Suprapubic skin (tissue), 4 donors: ENCODE measurements at places on chromosomes 2 and 18.
A peak's percentile ranks its signal among the peaks of the same experiment; 100 is the strongest.

DNA sequence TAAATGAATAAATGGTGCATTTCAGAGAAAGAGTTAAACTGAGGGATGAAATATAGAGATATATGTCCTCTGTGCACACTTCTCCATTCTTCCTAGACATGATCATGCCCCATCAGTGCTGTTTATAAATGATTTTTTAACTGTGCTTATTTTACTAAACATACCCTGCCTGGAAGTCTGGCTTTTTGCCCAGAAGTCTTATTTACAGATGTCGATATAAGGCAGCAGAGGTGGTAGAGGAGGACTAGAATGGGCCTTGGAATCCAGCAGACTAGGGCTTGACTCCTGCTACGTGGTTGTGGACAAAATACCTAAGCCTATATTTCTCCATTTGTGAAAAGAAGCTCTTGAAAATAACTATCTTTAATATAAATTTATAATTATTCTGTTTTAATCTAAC lies 355.5 kb downstream of the RAD51AP2 start:
- DNase-seq: no peak

DNA sequence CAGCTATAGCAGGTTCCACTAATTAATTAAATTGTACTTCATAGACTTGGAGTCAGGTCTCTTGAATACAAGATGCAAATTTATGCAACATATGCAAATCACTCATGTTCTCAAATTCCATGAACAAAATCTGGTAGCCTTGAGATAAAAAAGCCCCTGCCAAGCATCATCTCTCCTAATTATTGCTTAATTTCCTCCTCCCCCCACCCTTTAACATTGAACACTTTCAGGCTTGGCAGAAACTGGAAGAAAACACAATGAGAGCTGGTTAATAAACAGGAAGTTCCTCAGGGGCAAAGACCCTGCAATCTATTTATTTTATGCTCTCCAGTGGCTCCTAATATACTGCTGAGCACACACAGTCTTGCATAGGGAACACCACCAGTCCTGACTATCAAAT lies 35.6 kb upstream of the ACVR1 start:
- DNase-seq: no peak

- DNase-seq: no peak
Measured at GRCh38 chr2:132667706-132668105, 2.3 kb downstream of the LYPD1 start.

GRCh38 chr2:234286118-234286598 lies 210.7 kb downstream of the ARL4C start:
- no peak for DNase-seq

DNA sequence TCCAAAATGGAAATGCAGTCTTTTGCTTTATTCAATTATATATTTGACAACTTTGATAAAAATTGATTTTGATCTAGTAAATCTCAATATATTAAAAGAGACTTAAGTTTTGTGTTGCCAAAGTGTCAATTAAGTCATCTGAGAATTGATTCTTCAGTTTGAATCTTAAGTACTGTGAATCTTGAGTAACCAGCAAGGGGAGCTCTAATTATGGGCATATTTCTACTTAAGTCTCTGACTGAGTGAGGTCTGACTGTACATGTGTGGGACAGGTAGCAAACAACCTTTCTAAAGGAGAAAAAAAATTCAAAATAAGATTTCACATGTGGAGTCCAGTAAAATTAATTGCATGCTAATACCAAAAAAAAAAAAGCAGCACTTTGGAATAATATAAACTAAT lies 503.7 kb upstream of the SLC8A1 start:
- no peak for DNase-seq

- no peak for DNase-seq
Measured at GRCh38 chr2:135150725-135151124, 98.6 kb downstream of the RAB3GAP1 start.

GRCh38 chr2:25009954-25010353 lies 31.9 kb upstream of the EFR3B start:
- no peak for DNase-seq

- no peak for DNase-seq
Measured at GRCh38 chr2:97785818-97786217, 72.4 kb downstream of the ZAP70 start.

DNA sequence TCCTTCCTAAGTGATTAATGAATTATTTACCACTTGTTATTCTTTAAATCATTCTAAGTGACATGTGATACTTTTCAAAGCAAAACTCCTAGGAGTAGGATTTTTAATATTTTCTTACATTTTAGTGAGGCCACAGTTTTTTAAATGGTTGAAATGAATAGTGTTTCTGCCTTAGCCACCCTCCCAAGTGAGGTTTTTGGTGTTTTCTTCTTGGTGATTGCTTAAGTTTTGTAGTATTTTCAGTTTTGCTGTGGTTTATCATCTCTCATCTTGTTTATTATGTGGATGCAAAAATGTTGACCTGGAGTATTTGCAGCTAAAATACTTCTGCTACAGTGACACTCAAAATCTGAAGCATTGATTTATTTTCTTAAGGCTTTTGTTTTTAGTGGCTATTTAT lies 9.8 kb downstream of the AFTPH start:
- DNase-seq: no peak

DNA sequence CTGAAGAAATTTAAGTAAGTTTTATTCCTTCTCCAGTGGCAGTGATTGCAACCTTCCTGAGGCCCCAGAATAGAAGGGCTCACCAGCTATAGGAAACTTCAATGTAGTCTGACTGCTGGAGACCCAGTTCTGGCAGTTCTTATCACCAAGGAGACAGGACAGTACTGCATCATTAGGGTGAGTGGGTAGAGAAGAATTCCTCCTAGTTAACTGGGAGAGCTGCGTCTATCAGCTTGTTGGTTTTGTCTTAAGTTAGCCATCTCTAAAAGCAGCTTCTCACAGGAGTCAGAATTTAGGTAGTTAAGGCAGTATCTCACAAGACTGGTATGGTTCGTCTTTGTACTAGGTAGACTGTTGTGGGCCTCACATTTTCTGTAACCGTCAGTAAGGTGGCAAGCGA lies 3.3 kb upstream of the MSTN start:
- DNase-seq: no peak

- peak; percentile 11 for DNase-seq
Measured at GRCh38 chr2:233145726-233146125, 85.6 kb downstream of the INPP5D start.

DNA sequence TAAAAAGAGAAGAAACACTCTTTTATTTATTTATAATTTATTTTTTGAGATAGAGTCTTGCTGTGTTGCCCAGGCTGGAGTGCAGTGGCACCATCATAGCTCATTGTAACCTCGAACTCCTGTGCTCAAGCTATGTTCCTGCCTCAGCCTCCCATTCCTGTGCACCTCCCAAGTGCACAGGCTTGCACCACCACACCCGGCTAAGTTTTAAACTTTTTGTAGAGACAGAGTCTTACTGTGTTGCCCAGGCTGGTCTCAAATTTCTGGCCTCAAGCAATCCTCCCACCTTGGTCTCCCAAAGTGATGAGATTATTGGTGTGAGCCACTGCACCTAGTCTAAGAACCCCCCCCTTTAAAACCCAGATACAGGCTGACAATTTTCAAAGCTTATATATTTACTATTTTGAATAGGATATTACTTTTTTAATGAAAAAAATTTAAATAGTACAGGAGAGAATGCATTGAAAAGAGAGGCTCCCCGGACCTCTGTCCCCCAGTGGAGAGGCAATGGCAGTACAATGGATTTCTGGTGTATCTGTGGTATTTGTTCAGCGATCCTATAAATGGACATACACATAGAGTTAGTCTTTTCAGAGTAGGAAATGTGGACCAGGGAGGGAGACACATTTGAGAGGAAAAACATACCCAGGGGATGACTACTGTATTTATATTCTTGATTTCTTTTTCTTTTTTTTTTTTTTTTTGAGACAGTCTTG lies 48.1 kb upstream of the CNOT11 start:
- no peak for DNase-seq

DNA sequence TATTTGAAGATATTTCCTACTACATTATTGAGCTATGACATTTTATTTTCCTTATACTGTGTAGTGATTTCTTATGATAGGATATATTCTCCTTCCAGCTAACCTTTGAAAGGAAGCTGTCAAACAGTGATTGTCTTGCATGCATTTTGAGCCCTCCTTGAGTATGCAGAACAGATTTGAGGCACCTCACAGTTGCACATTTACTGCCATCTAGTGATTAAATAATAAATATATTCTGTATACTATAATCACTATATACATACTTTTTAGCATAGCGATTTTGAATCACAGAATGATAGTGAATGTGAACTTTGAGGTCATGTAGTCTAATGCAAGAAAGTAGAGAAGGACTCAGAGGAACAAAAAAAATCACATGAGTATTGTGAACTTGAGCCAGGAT lies 268.4 kb upstream of the CDH19 start:
- no peak for DNase-seq

DNA sequence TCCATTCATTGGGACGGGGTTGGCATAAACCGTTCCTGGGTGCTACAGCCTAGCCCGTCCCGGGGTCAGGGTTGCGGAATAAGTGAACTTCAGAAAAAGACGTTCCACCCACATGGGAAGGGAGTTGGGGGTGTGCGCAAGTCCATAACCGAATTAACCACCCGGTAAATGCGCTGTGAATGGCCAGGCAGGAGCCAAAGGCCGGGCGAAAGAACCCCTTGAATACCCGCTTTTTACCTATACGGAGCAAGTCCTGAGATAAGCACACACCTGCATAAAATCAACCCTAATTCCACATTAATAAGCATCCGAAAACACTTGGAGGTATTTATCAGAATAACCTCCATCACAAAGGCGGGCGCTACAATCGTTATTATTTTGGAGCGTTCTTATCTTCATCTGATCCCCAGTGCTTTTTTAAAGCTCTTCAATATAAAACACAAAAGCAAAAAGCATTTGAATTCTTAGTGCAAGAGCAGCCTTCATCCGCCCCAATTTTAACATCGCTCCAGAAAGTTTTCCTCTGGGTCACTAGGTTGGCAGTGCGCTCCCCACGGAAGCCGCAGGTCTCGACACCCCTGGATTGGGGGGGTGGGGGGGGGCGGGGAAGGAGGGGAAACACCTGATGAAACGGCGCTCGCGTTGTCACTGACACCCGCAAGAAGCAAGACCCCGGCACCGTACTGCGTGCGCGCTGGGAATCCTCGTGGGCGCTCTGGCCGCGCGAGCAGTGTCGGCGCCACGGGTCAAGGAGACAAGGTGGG lies 1.2 kb downstream of the SATB2 start:
- DNase-seq: no peak

DNA sequence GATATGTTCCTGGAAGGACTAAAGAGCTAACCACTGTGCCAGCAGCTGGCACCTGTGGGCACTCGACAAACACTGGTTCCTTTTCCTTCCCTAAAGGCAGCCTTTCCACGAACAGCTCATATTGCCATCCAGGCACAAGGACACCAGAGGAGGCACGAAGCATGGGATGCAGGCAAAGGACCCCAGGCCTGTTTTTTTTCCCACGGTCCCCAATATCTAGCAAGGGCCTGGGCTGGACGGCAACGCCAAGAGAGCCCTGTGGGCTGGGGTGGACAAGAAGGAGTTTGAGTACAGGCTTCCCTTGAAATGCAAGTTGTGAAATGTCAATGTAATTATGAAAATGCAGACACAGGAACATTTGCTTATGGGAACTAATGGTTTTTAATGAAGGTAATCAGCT lies 135.9 kb downstream of the CYP26B1 start:
- DNase-seq: peak; percentile 28

DNA sequence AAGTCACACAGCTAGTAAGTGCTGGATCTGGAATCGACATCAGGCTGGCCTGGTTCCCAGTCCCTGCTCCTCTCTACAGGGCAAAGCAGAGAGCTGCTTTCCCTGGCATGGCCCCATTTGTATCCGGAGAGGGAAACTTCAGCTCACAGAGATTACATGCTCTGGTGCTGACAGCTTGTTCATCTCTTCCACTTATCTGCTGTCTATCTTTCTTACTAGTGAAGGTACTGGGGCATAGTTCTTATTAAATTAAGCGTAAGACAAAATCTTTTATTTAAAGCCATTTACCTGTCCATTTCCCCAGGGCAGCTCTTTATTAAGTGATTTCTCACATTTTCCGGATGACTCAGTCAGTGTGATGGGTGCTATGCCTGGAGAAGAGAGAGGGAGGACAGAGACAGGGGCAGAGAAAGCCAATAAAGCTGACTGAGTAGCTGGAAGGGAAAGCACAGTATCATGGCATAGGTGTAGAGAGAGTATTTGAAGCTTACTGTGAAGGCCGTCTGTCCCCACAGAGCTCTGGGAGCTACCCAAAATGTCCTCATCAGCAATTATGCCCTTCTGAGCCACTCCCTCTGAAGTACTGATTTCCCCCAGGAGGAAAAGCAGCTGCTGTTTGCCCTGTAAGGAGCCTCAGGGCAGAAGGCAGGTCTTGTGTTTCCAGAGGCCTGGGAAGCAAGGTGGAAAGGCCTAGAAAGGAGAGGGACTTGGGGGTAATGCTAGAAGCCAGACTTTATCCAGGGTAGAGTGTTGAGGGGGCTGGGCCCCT lies 44.1 kb upstream of the EPAS1 start:
- peak; percentile 46 for DNase-seq

DNA sequence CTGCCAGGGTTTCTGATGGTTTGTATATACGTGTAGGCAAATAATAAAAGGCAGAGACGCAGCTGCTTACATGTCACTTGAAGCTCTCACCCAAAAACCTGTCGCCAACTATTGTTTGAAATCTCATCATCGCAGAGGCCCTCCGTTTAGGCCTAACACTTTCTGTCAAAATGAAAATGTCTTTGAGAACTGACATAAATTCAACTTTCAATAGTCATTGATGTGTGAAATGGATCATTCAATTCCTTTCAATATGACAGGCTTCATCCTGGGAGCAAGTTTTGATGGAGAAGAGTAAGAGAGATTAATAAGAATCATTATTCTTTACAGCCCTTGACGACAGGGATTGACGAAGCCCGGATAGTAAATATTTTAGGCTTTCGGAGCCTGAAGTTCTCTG lies 2.7 kb downstream of the ACTG2 start:
- no peak for DNase-seq

GRCh38 chr18:22348521-22349316 lies 69.0 kb downstream of the CTAGE1 start:
- no peak for DNase-seq

GRCh38 chr2:176747506-176747905 lies 465.1 kb upstream of the HNRNPA3 start:
- DNase-seq: no peak

DNA sequence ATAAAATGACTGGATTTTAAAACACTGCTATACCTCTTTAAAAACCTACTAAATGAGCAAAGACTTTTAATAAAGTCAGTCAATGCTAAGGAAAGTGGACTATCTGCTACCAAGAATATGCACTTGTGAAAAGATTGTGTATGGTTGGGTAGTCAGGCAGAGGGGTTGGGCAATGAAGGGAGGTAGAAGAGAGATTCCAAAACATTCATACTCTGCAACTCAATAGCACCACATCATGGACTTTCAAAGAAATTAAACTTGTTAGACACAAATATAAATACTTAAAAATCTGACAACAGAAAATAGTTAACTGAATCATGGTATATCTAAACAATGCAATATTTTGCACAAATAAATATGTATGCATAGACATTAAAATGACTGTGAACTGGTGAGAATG lies 139.9 kb upstream of the MAPRE2 start:
- no peak for DNase-seq

DNA sequence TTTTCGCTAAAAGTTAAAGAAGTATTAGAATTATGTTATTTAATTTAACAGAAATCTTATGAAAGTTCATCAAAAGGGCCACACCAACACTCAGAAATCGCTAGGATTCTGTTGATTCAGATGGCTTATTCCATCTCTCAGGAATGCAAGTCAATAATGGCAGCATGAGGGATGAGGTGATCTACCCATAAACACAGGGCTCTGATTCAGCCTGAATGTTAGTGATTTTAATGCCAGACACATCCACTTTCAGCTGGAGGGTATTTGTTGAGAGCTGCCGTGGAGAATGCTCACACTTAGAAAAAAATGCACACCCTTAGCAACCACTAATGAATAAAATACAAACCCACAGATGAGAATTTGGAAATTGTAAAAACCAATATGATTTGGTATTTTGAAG lies 173.3 kb upstream of the ERBB4 start:
- no peak for DNase-seq
